ENCODE measurements at places on chromosomes 3 and 15.

DNA sequence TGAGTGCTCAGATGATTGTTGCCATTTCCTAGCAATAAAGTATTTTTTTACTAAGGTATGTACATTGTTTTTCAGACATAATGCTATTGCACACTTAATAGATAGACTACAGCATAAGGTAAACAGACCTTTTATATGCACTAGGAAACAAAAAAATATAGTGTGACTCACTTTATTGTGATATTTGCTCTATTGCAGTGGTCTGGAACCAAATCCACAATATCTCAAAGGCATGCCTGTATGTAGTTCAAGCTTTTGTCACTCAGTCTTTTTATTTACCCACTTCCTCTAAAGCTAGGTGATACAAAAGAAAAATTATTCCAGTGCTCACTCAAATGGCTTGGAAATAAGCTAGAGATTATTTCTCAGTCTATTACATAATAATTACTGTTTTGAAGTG is 209.9 kb upstream of the VEPH1 start:
- no peak for DNase-seq

- DNase-seq, result no peak
Observed at GRCh38 chr3:60366486-60366885, 884.8 kb downstream of the FHIT start.

DNA sequence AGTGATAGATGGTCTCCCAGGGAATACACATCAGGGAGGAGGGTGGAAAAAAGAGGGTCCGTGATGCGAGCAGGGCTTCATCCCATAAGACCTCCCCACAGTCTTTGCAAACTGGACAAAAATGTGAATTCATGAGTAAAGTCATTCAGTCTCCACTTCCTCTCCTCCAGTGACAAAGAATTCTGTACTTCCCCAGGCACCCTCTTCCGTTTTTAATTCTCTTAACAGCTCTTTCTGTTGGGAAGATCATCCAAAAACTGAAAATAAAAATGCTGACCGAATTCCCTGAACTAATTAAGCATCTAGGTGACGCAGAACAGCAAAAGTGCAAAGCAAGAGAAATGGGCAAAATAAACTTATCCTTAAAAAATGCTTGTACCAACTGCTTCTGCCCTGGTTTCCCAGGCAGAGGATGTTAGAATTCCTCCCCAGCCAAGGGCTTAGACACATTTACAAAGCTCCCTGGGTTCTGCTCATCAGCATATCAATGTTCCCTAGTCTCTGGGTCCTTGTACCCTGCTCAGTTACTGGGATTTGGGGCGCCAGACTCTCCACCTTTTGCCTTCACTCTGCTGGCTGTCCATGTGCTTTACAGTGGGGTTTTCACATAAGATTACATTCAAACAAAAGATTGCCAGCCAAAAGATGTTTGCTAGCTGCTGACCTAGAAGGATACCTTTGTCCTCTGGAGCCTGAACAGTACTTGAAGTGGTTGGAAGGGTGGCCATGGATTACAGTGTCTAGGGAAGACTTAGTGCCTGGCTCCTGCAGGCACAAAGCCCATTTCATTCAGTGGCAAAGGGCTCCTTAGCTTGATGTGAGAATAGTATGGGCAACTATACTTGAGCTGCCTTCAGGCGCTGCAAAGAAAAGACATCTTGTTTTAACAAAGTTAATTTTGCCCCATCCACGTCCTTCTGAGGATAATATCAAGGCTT is 69.4 kb downstream of the ARNT2 start:
- DNase-seq, result no peak

- DNase-seq, result no peak
Observed at GRCh38 chr3:122973893-122974615, 53.5 kb downstream of the SEMA5B start.

GRCh38 chr3:144771381-144771870 is 799.8 kb downstream of the DIPK2A start:
- no peak for DNase-seq

DNA sequence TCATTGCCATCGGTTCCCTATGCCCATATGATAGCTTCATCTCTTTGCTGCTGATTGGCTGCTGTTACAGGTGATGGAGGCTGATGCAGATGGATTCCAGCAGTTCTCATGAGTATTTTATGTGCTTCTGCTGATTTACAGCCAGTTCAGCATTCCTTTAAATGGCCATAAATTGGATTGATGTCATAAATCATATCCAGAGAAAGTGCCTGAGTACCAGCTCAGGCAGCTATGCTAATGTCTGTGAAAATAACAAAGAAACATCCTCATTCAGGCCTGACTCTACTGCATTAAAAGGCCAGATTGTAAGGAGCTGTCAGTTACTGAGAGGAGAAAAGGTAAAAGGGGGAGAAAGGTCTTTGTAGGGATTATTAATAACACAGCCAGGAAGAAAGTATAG is 756.8 kb downstream of the IGSF11 start:
- DNase-seq, result no peak

GRCh38 chr15:63035253-63035652 is 7.3 kb upstream of the TPM1 start:
- no peak for DNase-seq

GRCh38 chr3:82520846-82521245 is 759.4 kb upstream of the GBE1 start:
- no peak for DNase-seq

DNA sequence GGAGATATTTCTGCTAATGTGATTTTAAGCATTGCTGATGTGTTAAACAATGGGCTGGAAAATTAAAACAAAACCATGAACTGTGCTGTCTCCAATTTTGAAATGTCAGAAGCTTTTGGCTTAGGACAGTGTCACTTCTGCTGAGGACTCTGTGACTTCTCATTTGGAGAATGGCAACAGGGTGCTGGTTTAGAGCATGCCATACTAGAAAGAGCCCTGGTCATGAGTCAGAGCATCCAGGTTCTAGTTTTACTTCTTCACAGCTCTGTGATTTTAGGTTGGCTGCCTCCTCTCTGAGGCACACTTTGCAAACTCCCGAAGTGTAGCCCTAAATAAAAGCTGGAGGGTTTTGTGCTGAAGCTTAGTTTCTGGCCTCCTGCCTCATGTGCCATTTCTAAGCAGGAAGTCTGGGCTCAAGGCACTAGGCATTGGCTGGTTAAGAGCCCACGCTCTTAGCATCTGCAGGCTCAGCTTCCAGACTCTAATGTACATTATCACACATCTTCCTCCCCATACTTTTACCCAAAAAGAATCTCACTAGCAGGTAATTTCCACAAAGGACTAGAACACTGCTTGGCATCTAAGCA is 193.8 kb downstream of the CNTN3 start:
- DNase-seq, result no peak

DNA sequence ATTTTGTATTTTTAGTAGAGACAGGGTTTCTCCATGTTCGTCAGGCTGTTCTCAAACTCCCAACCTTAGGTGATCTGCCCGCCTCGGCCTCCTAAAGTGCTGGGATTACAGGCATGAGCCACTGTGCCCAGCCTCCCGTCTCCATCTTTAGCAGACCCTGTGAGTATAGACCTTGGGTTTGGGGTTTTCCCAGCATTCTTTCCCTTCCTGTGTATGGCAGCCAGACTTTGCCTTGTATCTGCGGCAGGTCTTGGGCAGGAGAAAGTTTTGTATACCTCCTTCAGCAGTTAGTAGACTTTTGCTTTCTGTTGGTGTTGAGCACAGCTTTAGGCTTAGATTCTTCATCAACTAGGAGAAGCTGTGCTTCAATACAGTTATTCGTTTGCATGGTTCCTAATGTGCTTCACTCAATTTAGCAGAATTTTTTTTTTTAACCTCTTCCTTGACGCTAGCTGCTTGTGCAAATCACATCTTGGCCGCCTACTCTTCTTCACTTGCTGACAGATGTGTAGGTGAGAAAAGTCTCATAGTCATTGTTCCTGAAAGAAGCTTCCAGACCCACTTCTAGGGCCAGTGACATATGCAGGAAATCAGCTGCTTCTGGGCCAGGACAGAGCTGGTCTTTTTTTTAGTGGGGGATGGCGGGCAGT is 38.4 kb downstream of the MAP2K1 start:
- no peak for DNase-seq

DNA sequence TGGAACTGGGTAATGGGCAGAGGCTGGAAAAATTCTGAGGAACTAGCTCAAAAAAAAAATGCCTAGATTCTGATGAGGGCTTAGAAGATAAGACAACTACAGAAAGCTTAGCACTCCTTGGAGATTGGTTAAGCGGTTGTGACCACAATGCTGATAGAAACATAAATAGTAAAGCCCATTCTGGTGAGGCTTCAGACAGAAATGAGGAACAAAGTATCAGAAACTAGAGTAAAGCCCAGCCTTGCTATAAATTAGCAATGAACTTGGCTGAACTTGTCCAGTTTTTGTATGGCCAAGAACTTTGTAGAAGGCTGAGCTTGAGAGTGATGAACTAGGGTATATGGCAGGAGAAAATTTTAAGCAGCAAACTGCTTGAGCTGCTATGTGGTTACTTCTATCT is 25.4 kb downstream of the GOLGB1 start:
- no peak for DNase-seq

GRCh38 chr15:49876401-49877038 is 242.5 kb downstream of the ATP8B4 start:
- no peak for DNase-seq

DNA sequence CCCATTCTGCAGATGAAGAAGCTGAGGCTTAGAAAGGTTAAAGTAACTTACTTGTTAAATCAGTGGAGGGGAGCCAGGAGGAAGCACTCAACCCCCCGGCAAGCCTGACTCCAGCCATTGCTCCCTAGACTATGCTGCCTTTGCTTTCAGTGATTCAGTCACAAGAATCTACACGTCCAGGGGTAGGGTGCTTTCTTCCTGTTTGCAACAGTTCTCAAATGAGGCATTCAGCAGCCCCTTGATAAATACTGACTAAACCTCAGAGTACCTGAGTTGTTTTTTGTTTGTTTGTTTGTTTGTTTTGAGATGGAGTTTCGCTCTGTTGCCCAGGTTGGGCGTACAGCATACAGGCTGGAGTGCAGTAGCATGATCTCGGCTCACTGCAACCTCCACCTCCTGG is 28.6 kb downstream of the MAGEF1 start:
- DNase-seq, result no peak

DNA sequence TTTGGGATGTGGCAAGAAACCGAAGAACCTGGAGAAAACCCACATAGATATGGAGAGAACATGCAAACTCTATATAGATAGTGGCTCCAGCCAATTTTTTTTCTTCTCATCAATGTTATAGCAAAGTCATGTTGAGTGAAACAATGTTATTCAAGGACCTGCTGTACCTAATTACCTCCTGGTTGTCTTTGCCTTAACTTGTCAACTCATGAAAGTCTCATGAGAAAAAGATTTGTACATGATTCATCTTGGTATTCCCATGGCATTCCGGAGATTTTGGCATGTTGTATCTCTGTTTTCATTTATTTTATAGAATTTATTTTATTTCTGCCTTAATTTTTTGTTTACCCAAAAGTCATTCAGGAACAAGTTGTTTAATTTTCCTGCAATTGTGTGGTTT is 303.8 kb upstream of the CDIN1 start:
- DNase-seq, result no peak

- DNase-seq, result no peak
Observed at GRCh38 chr15:95401587-95401986, 928.9 kb upstream of the NR2F2 start.

DNA sequence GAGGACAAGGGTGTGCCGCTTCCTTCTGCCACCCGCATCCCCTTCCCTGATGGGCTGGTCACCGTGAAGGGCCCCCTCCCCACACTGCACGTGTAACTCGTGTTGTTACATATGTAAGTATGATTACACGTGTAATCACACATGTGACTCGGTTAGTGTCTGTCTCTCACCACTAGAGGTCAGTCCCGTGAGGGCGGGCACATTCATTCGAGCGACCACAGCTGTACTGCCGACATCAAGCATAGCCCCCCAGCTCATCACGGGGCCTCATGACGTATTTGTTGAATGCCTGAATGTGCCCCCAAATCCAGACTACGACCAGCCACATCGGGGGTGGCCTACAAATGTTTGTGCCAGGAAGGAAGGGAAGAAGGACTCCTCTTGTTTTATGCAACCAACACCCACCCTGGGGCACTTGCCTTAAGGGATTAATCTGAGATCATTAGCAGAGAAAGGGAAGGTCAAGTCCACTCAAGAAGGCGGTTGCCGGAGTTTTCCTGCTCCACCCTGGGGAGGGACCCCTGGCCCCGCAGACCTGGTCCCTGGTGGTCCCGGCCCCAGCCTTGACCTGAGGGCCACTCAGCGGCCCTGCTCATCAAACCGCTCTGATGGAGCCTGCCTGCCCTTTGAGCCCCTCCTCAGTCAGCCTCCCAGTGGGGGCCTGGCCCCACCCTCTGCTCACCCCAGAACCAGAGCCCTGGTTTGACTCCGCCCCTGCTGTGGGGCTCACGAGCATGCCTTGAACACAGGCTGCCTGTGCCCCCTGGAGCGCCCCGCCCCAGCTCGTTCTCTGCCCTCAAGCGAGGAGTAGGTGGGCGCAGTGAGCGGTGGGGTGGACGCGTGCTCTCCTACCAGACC is 52.8 kb downstream of the RGMA start:
- DNase-seq, result no peak

- DNase-seq, result no peak
Observed at GRCh38 chr3:123716411-123716810, 131.6 kb upstream of the HACD2 start.

- DNase-seq, result no peak
Observed at GRCh38 chr3:76646921-76647562, 392.9 kb upstream of the ROBO2 start.

DNA sequence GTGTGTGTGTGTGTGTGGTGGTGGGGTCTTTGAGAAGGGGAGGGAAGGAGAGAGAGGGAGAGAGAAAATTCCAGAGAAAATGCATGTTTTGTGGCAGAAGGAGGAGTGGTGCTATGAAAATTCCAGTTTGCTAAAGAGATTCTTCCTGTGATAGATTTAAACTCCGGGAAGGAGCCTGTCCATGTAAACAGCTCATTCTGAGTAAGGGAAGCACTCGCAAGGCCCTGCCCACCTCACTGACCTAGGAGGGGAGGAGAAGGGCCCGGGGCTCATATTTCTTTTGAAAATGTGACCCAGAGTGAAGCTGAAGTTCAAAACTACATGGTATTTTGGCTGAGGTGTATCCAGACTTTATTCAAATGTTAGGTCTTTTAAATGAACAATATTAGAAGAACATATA is 41.3 kb downstream of the ADAMTSL3 start:
- no peak for DNase-seq

DNA sequence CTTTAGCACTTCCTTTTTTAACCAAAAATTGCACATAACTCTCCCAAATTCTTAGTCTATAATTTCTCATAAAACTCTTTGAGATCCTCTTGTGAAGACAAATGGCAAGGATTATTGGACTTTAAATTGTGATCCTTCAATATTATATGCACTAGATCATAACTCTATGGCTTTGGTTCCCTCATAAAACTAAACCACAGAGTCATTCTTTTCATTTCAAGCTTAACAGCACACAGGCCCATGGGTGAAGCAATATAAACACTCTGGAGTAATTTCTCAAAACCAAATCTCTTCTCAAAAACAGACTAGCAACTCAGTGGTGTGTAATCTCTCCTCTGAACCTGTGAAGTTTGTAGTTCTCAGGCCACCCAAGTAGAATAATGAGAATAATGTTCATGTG is 171.0 kb upstream of the NECTIN3 start:
- no peak for DNase-seq

GRCh38 chr3:45644791-45645201 is 44.4 kb upstream of the SACM1L start:
- DNase-seq, result no peak

- no peak for DNase-seq
Observed at GRCh38 chr15:47383801-47384200, 333.5 kb upstream of the SEMA6D start.
